ENCODE measurements at places on chromosomes 6 and 20.

- DNase-seq: no peak
Observed at GRCh38 chr6:28336284-28337120, 554 bp upstream of the ZSCAN31 start.

DNA sequence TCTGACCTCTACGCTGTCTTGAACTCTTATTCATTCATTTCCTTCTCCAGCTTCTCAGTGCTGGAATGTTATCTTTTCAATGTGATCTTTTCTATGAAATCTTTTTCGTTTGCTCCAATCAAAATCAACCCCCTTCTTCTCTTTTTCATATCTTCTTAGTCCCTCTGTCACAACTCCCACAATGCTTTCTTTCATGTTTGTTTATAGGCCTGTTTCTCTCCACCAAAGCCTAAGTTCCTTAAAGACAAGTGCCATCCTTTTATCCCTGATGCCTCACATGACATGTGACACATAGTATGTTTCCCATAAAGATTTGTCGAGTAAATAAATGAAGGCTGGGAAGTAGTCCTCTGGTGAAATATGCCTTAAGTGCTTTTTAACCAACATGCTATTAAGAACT, 38.1 kb downstream of the CRYBG1 start:
- DNase-seq: no peak

DNA sequence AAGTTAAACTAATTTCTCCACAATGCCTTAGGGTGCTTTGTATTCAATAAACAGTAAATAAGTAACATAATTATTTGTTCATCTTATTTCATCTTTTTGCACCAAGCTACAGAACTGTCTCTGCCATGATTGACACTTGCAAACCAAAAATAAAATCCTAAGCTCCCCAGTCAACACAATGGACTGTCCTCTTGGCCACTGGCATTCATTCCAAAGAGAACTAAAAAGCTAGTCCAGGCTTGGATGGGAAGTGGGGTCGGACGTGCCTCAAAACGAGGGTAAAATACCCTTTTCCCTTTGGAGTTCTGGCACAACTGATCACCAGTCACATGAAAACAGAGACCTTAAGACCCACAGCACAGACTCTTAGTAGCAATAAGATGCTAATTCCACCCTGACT, 66.4 kb upstream of the THBS2 start:
- no peak for DNase-seq

DNA sequence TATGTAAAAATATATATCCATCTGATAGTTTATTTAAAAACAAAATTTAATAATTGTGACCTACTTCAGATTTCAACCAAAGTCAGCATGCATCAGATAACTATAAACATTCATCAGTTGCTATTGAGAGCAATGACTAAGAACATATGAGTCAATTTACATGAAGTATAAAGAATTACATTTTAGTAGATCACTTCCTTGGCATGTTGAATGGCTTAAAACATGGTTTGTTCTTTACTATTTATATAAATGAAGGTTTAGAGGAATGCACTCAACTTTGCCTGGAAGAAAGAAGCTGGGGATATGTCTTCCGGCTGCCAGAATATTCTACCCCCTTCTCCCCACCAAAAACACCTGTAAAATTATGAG, 6.4 kb upstream of the FAM217A start:
- DNase-seq: no peak

GRCh38 chr6:97399208-97399607, 116.2 kb upstream of the MMS22L start:
- DNase-seq: no peak

GRCh38 chr6:41646026-41646795, 7.9 kb downstream of the MDFI start:
- no peak for DNase-seq

DNA sequence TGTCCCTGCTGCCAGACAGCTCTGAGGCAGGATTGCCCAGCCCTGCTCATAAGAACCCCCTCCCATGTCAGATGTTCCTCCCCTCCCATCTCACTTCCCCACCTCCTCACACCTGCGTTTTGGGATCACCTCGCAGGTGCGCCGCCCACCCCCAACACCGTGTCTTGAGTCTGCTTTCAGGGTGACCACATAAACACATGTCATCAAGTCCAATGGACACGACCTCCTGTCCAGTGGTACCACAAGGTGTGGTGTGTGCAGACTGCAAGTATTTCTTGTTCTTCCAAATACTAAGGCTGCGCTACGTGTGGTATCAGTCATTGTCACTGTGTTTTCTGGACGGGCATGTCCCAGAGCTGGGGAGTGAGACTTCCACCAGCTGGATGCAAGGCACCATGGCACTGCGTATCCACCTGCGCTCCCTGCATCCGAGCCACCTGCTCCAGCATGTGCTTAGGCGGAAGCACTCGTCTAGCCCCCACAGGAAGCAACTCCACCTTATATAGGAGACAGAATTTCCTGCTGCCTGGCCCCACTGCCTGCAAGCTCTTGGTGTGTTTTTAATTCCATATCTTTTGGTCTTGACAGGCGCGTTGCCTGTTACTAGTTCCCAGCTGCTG, 119.7 kb upstream of the NXT1 start:
- DNase-seq: no peak

- no peak for DNase-seq
Observed at GRCh38 chr6:139313784-139314545, 22.2 kb upstream of the TXLNB start.

GRCh38 chr20:19835533-19836222, 77.6 kb downstream of the RIN2 start:
- no peak for DNase-seq

- no peak for DNase-seq
Observed at GRCh38 chr6:82045965-82046756, 201.4 kb downstream of the IBTK start.

DNA sequence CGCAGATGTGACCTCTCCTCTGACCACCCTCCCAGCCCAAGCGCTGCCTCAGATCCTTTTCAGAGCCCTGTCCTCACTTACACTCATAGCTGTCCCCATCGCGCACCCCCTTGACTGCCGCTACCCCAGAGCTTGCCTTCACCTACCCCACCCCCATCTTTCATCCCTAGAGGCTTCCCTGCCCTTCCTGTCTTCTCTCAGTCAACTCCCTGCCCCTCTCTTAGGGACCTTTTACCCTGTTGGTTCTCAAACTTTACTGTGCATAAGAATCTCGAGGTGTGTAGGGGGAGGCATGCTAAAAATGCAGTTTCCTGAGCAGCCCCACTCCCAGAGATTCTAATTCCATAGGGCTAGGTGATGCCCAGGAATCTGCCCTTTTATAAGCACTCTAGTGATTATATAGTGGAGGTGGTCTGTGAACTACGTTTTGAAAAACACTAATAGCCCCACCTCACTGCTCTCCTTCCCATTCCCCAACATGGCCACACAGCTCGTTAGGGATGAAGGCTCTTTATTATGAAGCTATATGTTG, 725 bp downstream of the TM9SF4 start:
- no peak for DNase-seq

DNA sequence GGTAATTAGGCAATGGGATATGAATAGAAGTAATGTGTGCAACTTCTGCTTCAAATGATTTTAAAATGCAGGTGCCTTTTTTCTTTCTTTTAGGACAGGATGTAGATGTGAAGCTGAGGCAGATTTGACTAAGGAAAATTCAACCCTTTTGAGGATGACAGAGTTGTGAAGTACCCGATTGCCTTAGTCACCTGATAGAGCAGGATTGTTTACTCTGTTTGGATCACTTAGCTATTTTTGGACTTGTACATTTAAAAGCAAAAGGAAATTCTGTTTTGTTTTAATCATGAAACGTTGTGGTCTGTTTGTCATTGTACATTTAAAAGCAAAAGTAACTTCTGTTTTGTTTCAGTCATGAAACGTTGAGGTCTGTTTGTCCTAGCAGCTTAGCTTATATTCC, 143.4 kb downstream of the FAM83B start:
- no peak for DNase-seq

DNA sequence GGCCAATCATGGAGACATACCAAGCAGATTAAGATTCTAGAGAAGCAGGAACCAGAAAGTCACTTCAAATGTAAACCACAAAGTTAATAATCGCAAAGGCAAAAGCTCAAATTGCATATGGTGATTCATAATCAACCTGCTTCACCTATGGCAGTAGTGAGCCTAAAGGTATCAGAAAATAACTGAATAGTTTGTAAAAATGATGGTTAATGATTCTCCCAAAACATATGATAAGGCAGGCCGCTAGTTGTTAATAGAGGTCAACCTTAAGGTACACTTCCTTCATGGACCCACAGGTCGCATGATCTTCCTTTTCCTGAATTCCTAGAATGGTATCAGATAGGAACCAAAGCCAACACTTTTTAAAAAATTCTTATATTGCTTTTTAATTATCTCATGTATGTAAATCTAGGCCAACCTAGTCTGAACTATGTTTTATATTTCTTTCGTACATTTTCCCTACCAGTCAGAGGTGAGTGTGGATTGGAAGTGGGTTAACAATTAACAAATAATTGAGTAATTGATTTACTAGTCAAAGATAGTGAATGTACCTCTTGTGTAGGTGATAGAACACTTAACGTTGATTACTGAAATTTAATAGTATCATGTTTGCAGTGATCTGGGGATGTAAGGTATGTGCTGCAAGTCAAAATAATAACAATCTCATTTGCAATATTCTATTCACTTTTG, 16.4 kb downstream of the TAAR2 start:
- no peak for DNase-seq

DNA sequence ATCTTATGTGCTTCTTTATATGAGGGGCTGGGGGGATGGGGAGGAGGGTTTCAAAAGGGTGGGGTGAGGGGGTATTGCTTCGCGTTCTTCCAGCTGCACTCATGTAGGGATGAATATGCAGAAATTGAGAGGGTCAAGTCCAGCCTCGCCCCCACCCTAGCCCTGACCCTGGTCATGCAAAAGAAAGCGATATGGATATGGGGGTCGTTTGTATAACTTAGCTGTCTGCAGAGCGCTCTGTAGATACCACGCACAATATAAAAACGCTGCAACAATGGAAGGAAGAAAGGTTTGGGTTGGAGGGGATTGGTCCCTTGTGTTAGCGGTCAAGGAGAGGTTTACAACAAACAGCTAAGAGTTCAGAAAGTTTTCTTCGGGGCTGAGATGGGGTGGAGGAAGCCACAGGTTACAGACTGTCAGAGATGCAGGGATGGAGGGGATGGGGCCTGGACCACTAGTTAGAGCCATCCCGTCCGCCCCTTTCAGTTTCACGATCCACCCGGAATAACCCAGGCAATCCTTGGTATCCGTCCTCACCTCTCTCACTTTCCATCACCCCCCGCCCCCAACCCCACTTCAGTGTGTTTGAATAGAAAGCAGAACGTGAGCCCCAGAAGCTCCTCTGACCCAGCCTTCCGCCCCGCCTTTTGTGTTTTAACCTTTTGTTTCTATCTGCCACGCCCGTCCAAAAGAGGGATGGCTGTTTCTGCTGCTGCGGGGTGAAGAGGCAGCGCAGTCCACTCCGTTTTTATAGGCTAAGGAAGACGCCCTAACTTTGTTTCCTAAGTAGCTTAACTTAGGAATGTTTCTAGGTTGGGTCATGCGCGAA, 73.5 kb downstream of the SOX4 start:
- no peak for DNase-seq

GRCh38 chr6:13574149-13574570, 241 bp upstream of the SIRT5 start:
- DNase-seq: peak; percentile 67

DNA sequence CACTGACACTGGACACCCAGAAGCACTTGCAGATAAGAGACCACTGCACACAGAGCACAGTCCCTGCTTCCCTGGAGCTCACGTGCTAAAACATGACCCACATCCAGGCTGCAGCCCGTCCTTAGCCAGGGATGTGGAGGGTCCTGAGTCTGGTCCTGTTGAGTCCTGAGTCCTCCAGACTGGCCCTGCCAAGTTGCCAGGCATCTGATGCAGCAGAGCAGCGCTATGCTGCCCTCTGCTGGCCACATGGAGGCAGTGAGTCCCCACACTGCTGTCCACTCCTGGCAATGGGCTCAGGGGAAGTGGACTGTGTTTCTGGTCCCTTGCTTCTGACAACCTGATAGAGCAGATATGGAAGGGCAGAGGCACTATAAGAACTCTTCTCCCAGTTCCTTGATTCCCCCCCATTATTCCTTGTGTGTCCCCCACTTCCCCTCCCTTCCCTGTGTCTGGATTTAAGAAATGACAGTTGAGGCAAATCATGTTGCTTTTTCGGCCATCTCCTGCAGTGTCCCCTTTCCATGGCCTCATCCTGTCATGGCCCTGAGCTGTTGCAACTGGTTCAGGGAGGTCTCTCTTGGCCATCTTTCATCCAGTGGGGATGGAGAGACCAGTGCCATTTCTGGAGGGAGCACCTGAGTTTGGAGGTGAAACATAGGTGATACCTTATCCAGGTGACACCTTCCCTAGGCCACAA, 86.0 kb downstream of the DHX35 start:
- DNase-seq: no peak

DNA sequence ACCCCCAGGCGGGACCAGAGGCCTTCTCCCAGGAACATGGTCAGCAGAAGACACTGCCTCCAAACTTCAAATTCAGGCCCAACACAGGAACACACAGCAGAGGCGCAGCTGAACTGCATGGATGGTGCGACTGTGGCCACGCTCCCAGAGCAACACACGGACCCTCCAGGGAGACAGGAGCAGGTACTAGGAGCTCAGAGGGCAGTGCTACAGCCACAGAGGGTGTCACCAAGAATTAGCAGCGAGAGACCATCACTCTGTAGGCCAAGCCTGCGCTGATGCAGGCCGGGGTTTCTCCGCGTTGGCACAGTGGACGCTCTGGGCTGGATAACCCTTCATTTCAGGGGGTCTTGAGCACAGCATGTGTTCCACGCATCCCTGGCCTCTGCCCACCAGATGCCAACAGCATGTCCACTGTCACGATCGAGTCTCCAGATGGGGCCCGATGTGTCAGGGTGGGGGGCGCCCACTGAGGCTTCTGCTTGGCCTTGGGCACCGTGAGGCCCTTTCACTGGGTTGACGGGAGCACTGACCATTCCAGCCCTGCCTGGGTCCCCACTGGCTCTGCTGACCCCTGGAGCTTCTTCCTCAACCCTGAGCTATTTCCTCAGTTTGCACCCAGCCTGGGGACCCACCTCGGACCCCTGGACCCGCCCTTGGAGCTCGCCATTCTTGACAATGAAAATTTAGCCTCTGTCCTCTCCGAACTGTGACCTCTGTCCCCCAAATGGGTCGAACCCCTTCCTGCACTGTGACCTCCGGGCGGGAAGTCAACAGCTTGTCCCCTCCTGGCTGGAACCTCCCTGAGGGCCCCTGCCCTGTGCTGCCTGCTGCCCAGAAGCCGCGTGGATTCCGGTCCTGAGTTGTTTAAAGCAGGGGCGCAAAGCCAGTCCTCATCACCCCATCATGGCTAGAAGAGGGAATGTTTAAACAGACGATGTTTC, 239.4 kb downstream of the DLL1 start:
- DNase-seq: no peak

DNA sequence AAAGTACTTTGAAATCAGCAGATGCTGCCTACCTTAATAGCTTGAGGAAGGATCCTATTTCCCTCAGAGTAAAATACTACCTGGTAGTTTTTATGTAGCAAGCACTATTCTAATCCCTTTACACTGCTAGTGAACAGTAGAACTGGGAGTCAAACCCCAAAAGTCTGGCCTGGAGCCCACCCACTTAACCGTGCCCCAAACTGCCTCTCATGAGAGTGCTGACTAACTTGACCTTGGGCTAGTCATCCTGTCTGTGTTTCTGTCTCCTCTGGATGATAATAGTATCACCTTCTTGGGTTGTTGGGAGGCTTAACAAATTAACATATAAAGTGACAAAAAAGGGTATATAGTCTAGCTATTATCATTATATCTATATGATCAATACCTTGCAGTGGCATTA, 140.5 kb downstream of the RCAN2 start:
- no peak for DNase-seq

GRCh38 chr6:73194744-73195143, 30.6 kb downstream of the KHDC1L start:
- DNase-seq: no peak
